ENCODE measurements at places on chromosomes 3 and 15.

DNA sequence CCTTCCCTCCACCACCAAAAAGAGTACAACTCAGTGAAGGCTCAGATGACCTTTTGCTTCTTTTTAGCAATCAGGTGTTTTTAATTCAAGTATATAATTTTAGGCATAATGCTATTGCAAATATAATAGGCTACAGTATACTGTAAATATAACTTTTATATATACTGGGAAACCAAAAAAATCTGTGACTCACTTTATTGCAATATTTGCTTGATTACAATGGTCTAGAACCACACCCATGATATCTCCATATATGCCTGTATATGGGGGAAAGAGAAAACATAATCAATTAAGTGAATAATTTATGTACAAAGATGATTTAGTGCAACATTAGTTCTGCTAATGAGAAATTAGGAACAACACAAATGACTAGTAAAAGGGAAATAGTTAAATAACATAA, 134.3 kb downstream of the TLE3 start:
- DNase-seq = no peak

DNA sequence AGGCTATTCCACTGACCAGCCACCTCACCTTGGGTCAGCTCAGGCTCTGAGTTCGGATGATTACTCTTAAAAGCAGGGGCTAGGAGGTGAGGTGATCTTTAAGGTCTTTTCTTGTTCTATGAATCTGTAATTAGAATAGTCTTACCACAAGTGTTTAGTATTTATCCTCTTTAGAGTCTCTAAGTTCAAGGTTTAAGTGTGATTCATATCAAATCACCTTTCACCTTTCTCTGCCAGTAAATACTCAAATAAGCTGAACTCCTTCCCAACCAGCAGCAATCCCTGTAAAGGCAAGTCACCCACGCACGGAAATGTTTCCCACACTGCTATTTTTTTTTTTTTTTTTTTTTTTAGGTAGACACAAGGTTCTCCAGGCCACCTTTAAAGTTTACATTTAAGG, 14.5 kb upstream of the TMEM44 start:
- DNase-seq = no peak

GRCh38 chr3:27326629-27327545, 42.3 kb downstream of the NEK10 start:
- no peak for DNase-seq

DNA sequence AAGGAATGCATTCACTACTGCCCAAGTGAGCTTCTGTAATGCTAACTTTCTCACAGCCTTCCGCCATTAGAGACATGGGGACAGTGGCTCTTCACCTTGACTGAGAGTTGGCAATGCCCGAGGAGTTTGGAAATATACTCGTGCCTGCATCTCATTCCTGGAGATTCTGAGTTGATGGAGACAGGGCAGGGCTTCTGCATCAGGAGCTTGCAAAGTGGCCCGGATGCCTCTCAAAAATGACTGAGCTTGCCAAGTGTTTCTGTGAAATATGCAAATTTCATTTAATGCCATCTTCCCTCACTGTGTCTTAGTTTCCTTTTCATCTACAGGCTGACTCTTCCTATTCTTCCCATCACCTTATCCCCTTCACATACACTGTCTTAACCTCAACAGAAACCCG, 346.2 kb downstream of the GRM7 start:
- no peak for DNase-seq

- DNase-seq = peak; percentile 89
These were observed 112.2 kb upstream of the SLC4A7 start for GRCh38 chr3:27596334-27596841.

DNA sequence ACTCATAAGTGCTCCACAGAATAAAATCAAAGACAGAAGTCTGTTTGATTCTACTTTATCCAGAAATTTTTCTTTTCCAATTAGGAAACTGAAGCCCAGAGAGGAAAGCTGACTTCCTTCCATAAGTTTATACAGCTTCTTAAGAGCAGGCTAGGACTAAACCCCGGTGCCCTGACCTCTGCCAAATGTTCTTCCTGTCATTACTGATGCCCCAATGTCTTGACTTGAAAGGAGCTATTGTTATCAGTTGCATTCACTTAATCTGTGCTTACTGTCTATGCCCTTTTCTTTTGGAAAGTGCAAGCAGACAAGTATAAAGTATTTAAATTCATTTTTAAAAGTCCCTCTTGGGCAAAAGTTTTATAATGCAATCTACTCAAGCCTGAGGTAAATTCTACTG, 18.1 kb downstream of the CD200 start:
- no peak for DNase-seq

DNA sequence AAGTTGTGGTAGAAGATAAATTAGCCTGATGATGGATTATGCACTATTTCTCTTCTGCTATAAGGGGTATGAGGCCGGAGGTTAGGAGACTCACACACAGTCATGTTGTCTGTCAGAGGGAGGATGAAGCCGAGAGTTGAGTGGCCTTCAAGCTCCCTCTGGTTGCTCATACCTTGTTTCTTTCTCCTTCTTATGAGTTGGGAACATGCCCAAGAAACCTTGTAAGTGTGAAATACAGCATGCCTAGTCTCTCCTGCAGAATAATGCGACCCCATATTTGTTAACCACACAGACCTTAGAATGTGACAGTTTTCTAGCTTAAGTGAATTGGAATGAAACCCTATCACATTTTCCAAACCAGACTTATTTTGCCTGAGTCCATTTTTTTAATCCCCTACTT, 366.7 kb downstream of the PTPRG start:
- no peak for DNase-seq

DNA sequence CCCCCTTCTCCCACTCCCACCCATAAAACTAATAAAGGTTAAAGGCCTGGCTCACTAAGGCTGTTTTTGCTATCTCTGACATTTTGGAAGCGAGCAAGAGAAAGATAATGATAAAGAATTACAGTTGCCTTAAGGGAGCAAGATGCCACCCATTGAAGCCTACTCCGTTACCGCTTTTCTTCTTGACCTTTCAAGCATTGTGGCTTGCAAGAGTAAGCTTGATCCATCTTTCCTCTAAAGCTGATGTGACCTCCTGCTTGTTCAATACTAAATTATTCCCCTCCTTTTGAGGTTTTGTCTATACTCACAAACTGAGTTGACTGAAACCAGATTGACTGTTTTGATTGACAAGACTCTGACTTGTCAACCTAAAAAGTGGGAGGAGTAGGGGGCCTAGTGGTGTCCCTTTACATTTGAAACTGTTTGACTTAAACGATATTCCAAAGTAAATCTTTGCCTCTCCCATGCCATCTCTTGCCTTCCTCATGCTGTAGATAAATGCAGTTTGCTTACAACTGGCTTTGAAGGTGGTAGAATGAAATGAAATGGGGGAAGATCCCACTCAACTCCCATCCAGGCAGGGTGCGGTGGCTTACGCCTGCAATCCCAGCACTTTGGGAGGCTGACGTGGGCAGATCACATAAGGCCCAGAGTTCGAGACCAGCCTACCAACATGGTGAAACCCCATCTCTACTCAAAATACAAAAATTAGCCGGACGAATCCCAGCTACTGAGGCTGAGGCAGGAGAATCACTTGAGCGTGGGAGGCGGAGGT, 8.0 kb downstream of the TRIM71 start:
- DNase-seq = no peak

- no peak for DNase-seq
These were observed 104.5 kb downstream of the ADCY5 start for GRCh38 chr3:123344175-123344906.

GRCh38 chr3:134904241-134904771, 109.2 kb downstream of the EPHB1 start:
- no peak for DNase-seq

DNA sequence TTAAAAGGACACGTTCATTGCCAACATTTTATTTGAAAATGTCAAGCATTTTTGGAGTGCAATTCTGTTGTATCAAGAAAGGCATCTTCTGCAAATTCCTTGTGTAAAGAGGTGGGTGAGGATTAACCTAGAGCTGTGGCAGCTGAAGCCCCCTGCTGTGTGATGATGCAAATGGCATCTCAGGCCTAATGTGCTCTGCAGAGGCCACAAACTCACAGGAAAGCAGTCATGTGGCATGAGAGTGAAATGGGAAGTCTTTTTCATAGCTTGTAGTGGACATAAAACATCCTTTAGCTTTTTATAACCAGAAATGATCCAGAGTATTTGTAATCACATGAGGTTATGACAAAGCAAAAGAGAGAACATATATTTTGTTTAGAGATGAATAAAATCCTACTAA, 6.4 kb downstream of the CADM2 start:
- DNase-seq = no peak

- DNase-seq = peak; percentile 49
These were observed 202.7 kb upstream of the LRIG1 start for GRCh38 chr3:66703501-66703900.

DNA sequence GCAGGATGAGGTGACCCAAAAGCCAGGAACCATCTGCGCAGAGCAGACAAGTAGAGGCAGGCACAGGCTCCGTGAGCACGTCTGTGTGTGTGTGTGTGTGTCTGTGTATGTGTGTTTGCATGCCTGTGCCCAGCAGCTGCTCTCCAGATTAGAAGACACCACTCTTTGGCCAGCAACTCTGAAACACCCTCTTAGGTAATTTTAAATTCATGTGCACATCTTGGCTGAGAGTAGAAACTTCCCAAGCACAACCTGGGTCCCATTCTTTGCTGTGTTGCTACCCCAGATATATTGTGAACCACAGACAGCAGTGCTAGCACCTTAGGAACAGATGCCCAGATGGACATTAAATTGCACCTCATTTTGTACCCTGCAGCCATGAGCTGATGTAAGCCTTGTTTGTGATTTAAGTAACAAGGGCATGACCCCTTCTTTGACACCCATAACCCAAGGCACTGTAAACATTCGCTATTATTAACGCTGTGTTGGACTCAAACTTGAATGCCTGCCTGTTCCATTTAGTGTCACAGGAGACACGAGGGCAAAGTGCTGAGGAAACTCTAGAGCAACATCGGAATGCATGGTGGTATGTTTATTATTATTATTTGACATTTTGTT, at the start of gene FILIP1L:
Gene FILIP1L, minus strand, starts transcription at position 89 of the 618 bp plus-strand sequence.
- DNase-seq = no peak

DNA sequence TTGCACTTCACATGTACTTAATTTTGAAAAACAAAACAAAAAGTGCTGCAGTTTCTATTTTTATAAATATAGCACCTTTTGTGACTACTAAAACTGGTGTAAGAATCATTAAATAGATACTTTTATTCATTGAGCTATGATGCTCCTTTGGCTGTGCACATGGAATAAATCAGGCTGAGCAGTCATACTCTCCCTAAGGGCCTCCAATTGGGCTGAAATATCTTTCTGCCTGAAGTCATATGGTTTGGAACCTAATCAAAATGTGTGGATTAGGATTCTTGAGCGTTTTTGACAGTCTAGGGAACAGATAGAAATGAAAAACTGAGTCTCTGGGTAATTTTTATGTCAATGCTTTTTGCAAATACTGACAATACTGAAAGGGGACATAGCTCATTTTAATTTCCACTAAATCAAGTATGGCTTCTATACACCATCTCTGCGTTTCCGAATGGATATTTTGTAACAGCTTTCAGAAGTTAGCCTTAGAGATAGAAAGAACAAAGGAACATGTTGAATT, 392.2 kb upstream of the ROBO1 start:
- DNase-seq = no peak

- DNase-seq = no peak
These were observed 1.4 kb upstream of the CPOX start for GRCh38 chr3:98594628-98595324.

DNA sequence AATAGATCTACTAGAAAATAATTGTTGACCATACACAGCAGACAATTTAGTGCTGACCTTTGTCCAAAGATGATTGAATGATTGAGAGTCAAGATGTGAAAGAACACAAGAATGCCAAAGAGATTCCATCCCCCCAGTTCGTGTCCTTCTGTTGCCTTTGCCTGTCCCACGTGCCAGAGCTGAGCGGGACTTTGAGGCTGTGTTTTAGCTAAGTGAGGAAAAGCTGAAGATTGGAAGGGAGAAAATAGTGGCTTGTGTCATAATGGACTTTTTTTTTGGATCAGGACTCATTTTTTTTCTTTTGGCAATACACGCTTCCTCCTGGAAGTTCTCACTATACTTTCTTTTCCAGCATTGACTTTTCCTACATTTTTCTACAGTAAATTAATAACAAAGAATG, 206.6 kb upstream of the MDFIC2 start:
- DNase-seq = no peak

- no peak for DNase-seq
These were observed 45.1 kb upstream of the RSL24D1 start for GRCh38 chr15:55241891-55242290.

DNA sequence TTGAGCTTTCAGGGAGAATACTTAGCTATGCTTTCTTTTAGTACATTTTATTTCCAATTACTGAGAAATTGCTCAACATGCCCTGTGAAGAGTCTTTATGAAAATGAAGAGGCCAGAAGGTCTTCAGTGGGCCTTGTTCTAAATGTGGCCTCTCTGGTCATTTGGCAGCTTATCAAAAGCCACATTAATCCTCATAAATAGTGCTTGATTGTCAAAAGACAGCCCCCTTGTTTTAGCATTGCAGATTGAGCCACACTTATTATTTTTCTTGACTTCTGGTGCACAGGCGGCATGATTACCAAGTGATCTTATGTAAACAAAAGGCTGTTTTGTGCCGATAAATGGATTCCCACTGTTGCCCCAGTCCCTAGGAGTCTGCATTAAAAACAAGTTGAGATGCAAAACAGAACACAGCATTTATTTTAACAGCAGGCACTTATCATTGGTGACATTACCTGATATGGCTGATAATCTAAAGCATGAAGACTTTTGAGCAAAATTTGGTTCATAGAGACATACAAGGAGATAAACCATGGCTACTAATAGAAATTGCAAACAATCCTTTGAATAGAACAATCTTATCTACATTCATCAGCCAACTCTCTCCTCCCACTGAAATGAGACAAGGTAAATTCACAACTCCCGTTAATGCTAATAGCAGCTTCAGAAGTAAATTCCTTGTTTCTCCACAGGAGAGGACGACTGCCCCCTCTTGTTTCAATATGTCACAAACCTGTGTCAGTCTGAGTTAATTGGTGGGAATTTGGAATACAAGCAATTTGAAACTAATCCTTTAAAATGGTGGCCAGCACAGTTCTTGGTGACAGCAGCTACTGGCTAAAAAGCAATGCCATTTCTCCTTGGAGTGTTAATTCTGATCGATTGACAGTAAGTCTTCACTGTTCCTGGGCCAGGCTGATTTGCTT, 194.3 kb downstream of the NSUN3 start:
- no peak for DNase-seq
